ENCODE measurements at places on chromosomes 12 and 14.

GRCh38 chr12:109545826-109546225 lies 27.5 kb downstream of the MMAB start:
- no peak for DNase-seq

- peak; percentile 99 for DNase-seq
Measured at GRCh38 chr12:46160101-46160980, 108.5 kb downstream of the SLC38A1 start.

DNA sequence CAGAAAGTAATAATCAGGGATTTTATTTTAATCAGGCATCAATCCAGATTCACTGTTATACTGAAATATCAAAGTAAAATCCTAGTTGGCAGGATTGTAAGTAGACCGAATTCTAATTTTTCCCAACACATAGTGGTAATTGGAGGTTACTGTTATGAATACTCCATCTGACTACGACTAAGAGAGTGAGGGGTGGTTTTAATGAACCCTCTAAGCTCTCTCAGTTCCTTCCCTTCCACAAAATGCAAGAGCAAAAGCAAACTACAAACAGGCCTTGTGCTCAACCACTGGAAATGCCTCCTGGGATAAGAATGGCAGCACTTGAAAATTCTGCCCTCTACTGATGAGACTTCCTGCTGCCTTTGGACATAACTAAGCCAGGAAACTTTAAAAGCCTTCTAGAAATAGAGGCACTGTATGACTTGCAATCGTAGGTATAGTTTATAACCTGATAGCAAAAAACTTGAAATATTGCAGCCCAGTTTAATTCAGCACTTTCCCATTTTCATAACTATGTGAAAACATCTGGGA lies 184.8 kb downstream of the SLC16A7 start:
- peak; percentile 31 for DNase-seq

DNA sequence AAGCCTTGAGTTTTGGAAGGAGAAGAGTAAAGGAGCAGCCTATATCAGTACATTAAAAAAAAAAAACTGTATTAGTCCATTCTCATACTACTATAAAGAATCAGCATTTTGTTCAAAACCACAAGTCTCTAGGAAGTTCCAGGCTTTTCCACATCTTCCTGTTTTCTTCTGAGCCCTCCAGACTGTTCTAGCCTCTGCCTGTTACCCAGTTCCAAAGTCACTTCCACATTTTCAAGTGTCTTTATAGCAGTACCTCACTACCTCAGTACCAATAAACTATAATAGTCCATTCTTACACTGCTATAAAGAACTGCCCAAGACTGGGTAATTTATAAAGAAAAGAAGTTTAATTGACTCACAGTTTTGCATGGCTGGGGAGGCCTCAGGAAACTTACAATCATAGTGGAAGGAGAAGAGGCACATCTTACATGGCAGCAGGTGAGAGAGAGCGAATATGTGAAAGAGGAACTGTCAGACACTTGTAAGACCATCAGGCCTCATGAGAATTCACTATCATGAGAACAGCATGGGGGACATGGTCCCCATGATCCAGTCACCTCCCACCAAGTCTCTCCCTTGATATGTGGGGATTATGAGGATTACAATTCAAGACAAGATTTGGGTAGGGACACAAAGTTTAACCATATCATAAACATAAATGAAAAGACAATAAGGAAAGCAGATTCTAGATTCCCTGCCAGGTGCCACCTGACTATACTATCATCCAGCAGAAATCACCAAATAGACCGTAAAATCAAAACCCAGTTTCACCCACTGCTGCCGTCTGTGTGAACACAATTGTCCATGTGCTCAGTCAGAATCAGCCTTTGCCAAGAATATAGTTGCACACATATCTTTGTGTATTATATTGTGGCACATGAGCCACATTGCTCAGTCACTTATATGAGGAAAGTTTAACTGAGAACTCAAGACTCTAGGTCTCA lies 27.8 kb downstream of the TOGARAM1 start:
- no peak for DNase-seq

GRCh38 chr14:100246809-100247428 lies 8.0 kb downstream of the YY1 start:
- no peak for DNase-seq

DNA sequence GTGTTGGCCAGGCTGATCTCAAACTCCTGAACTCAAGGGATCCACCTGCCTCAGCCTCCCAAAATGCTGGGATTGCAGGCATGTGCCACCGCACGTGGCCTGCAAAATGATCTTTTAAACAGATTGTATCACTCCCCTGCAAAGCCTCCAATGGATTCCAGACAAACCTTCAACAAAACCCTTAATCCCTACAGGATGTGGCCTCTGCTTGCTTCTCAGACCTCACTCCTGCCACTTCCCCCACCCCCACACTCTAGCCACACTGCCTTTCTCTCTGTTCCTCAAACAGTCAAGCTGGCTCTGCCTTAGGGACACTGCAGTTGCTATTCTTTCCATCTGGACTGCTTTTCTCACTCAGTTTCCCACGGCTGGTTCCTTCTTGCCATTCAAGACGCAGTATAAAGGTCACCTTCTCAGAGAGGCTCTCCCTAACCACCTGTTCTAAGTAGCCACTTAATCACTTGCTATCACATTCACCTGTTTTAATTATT lies 47.3 kb upstream of the TMED10 start:
- no peak for DNase-seq

DNA sequence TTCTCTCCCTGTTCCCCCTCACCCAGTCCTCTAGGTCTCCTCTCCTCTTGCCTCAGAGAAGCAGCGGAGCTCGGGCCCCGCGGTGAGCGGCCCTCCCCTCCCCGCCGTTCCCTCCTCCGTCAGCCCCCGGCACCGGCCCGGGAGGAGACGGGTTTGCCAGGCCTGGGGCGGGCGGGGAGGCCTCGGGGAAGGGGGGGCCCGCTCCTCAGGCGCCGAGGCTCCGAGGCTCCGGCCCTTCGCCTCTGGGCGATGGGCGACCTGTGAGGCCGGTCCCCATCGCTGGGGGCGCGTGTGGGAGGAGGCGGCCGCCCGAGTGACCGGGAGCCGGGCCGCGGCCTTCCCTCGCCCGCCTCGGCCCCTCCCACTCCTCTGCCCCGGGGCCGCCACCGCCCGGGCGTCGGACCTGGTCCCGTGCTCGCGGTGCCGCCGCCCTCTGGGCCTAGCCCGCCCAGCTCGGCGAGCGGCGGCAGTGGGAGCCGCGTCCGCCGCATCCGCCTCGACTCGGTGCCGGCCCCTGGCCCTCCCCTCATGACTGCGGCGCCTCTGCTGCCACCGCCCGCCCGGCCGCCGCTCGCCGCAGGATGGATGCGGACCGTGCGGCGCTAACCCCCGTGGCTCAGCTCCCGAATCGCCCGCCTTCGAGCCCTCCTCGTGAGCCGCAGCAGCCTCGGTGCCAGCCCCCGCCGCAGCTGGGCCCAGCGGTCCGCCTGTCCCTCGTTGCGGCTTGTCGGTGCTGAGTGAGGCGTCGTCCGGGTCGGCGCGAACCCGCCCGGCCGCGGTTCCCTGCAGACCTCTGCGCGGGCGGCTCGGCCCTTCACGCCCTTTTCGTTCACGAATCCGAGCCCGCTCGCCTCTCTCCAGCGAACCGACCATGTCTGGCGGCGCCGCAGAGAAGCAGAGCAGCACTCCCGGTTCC lies 574 bp downstream of the WNK1 start:
- DNase-seq: no peak

DNA sequence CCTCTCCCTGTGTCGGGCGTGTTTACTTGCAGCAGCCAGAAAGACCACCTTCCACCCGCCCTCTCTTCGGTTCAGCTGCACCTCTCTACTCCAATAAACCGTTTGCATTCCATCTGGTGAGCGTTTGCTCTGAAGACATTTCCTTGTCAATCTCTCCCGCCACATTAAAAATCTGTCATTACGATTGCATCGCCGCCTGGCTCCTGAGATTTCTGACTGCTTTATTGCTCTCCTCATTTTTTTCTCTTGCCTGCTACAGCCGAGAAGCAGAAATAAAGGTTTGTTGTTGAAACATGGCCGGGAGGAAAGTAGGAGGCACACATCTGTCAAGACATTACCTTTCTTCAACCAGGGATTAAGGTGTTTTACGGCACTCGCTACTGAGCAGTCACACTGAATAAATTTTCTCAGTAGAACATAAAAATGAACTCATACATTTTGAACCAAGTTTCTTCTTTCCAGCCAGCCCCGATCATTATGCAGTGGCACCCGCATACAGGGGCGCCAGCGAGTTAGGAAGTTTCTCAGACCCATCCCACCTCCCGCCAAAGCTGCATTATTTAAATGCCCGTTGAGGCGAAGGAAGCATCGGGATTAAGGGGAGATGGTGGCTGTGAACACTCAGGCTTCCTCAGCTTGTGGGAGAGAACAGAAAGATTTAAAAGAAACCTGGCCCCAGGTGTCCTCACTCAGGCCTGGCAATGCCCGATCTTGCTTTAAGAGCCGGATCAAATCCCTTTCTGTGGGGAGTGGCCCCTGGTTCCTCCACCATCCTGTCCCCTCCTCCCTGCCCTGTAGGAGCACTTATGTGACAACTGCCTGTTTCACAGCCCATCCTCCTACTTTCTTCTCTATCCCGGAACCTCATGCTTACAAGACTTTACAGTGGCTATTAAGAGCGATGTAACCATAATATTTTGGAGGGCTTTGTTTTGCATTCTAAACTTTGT lies 1108.9 kb downstream of the BCL11B start:
- no peak for DNase-seq

- DNase-seq: no peak
Measured at GRCh38 chr12:123937707-123938591, 34.7 kb downstream of the CCDC92 start.

DNA sequence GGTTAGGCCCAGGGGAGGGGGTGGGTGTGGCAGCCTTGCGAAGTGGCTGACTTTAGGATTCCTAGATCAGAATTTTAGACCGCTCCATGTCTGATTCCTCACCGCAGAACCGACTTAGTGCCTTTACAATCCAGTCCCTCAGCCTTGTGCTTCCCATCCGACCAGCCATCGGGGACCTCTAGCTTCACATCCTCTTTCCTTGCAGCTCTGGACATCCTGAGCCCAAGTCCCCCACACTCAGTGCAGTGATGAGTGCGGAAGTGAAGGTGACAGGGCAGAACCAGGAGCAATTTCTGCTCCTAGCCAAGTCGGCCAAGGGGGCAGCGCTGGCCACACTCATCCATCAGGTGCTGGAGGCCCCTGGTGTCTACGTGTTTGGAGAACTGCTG lies 557 bp downstream of the COPS7A start:
- DNase-seq: no peak

DNA sequence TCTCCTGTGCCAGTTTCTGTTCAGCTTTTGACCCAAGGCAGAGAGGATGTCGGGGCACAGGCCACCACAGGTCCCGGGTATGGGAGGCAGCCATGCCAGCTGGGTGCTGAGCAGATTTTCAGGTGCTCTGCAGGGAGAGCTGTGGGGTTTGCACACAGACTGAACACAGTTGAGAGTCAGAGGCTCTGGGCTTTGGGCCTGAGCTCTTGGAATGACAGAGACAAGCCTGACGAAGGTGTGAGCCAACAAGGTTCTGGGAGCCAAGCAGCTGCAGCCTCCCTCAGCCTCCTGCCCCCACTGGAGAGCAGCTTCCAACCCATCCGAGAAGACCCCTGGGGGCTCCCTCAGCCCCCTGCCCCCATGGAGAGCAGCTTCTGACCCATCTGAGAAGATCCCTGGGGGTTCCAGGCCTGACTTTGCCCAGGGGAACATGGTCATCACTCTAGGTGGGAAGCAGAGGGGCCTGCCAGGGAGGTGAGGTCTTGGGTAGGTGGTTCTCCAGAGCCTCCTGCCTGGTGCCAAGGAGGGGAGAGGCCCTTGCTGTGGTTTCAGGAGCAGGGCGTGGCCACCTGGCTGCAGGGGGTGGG lies 13.8 kb downstream of the FBRSL1 start:
- no peak for DNase-seq

GRCh38 chr12:116955382-116956021 lies 44.8 kb downstream of the FBXW8 start:
- DNase-seq: peak; percentile 94

DNA sequence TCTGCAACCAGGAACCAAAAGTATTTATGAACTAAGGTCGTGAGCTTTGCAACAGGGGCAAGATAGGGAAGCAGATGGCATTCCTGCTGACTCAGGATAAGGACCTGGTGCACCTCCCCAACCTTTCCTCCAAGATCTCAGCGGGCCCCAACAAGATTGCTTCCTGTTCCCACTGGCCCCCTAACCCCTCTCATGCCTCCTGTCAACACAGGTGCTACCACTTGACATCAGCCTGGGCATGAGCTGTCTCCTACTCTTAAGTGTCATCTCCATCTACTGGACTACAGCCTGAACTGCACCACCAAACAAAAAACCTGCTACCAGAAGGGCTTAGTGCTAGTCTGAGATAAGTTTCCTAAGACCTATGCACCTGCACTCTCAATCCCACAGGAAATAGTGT lies 32.7 kb downstream of the MED6 start:
- DNase-seq: peak; percentile 12

- DNase-seq: peak; percentile 25
Measured at GRCh38 chr12:119902084-119902509, 25.0 kb upstream of the CIT start.

GRCh38 chr14:104750056-104750752 lies 2.7 kb upstream of the SIVA1 start:
- no peak for DNase-seq

DNA sequence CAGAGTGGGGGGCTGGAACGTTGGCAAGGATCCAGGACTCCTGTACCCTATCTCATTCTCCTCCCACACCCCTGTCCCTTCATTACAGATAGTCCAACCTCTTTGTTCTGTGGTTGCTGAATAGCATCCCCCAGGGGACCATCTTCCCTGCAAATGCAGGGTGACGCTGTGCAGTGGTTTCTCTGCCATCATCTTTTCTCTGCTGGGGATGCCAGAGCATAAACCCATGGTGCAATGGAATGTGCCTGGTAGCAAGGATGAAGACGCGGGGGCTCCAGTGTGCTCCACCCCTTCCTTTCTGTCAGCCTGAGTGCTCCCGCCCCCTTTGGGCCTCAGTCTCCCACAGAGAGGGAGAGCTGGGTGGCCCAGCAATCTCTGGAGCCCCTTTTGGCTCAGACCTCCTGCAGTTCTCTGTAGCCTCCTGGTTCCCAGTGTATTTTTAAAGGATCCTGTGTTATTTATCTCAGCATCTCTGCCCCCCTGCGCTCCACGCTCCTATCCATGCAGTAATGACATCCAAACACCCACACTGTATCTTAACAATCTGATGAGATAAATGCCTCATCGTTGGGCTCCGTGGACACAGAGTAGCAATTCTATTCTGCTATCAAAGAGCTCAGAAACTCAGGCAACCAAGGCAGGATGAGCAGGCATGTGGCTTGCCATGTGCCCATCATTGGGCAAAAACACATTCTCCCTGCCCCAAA lies 212.8 kb downstream of the CACNA1C start:
- DNase-seq: no peak

- DNase-seq: no peak
Measured at GRCh38 chr12:23927907-23928306, 21.6 kb downstream of the SOX5 start.

DNA sequence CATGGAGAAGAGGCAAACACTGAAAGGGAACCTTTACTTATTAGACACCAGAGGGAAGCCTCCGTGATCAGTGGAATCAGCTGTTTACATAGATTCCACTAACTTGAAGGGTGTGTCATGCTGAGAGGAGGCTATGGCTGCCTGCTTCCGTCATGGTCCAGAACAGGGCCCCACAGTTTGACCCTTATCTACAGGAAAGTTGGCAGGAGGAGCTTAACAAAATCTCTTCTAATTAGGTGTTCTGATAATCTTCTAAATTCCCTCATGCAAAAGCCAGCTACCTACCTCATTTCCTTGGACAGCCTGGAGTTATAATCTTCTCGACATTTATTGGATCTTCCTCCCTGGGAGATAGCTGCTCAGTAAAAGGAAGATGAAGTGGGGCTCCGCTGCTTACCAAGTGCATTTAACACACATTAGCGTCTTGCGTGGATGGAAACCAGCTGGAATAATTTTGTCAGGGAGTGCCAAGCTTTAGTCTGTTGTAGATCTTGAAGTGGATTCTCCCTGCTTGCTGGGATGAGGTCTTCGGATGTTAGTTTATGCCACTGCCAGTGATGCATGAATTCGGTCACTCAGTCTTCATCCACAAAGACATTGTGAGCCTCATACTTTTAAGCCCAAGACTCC lies 171.0 kb downstream of the PAH start:
- no peak for DNase-seq
